ENCODE measurements at places on chromosomes 1 and 21.

DNA sequence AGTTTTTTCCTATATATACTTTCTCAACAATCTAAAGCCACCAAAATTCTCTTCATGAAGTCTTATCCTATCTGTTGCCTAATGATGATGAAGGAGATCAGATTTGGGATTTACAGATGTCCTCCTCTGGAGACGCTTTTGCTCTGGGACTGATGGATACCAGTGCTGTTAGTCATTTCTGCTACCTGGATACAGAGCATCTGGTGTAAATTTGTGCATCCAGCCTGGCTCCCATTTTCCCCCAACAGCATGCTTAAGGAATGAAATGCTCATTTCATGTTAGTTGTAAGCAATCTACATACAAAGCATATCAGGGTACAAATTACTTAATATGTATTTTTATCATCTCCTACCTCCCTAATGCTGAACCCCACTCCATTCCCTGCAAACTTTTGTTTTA, 57.7 kb downstream of the HNRNPR start:
- DNase-seq, result no peak

DNA sequence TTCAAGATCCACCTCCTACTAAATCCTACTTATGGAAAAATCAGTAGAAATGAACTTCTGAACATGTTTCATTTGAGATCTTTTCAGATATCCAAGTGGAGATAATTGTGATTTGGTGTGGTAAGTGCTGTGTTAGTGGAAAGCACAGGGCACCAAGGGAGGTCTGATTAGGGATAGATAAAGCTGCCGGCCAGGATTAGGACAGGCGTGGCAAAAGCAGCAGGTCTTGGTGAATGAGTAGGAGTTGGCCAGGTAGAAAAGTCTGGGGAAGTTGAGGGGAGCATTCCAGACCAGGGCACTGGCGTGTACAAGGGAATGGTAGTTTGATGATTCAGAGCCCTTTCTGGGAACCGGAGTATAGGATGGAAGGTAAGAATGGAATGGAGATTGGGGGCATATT, 47.8 kb downstream of the AZIN2 start:
- DNase-seq, result no peak

GRCh38 chr1:200207711-200208126, 180.2 kb downstream of the NR5A2 start:
- DNase-seq, result no peak

DNA sequence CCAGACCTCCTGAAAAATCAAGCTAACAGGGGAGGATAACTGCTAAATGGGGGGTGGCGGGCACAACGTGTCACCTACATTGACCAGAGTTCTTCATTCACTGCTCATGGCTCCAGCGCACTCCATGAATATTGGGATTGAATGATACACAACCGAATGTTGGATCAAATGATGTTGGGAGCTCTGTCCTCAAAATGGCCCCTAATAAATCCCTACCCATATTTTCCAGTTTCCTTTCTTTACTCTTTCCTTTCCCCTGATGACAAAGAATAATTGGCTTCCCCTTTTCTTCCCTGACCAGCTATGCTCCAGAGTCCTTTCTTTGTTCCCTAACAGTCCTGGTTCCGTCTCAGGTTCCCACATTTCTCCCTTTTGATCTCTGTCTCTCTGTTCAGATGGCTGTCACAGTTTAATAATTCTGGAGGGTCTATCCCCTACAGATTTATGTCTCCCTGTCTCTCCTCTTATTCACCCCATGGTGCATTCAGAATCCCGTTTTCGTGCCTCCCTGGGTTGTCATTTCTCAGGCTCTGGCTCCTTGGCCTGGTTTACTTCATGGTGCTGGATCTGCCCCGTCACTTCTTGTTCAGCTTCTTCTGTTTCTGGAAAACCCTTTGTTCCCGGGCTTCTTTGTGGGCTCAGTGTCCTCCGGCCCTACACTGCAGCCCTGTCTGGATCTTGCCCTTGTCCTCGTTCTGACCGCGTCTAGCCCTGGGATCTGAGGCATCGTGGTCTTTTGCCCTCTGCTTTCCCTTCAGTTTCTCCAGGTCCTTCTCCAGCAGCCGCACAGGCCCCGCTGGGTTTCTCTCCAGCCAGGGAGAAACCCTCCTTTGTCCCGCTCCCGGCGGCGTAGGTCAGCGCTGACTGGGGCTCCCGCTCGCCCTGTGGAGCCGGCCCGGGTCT, 78.3 kb downstream of the NDUFS5 start:
- DNase-seq, result no peak

DNA sequence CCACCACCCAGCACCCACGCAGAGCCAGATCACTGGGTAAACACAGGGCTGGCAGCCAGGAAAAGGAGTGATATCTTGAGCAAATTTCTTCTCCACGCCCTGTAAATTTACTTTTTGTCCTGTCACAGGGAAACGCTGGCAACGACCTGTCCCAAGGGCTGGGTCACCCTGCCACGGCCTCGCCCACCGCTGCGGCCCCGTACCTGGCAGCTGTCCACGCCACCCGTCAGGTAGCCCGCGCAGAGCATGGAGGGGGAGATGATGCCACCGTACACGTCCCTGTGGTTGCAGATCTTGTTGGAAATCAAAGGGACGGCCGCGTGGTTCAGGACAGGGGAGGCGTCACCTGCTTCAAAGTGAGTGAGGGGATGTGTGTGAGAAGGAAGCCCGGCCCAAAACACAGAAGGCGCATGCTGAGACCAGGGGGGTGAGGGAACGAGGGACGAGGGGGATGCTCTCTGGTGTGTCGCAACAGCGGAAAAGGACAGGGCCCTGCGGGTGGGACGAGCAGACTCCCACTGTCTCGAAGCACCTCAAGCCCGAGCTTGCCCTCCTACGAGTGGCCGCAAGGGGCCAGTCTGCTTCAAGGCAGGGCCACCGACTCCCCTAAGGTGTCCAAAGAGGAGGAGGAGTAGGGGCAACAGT, 10.1 kb upstream of the TFF1 start:
- no peak for DNase-seq

GRCh38 chr1:169110236-169110635, 3.7 kb downstream of the ATP1B1 start:
- DNase-seq, result no peak

- no peak for DNase-seq
Observed at GRCh38 chr1:59116920-59117542, 179.9 kb upstream of the FGGY start.

- no peak for DNase-seq
Observed at GRCh38 chr1:245874942-245875580, 632.0 kb downstream of the SMYD3 start.

DNA sequence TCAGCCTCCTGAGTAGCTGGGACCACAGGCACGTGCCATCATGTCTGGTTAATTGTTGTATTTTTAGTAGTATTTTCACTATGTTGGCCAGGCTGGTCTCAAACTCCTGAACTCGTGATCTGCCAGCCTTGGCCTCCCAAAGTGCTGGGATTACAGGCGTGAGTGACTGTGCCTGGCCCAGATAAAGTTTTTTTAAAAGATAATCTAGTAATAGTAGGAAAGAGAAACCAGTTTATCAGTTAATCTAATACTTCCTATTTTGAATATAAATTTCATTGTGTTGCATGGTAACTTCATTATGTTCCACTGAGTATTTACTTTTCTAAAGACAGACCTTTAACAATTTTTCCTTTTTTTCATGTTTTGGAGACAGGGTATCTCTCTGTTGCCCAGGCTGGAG, 10.0 kb downstream of the RABGAP1L start:
- no peak for DNase-seq

GRCh38 chr1:228900886-228901392, 165.7 kb downstream of the RHOU start:
- no peak for DNase-seq

GRCh38 chr21:30426731-30427130, 1.0 kb upstream of the KRTAP13-3 start:
- DNase-seq, result no peak

GRCh38 chr1:177872308-177872900, 97.5 kb downstream of the SEC16B start:
- DNase-seq, result no peak

- DNase-seq, result no peak
Observed at GRCh38 chr1:175078629-175079028, 11.0 kb downstream of the TNN start.

DNA sequence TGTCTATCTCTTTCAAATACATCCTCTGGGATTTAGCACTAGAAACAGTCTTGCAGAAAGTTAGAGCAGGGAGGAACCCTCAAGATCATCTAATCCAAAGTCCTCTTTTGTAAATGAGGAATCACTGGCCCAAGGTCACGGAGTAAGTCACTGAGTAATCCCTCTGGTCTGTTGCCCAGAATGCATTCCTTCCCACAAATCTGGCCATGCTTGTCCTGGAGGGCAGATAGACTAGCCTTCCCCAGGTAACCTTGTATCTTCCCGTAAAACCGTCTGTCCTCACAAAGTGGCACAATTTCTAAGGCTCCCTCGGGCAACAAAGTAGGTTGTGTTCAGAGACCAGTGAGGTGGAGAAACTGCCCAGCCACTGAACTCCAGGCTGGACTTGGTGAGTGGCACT, 46.2 kb downstream of the DDR2 start:
- DNase-seq, result no peak

- DNase-seq, result no peak
Observed at GRCh38 chr1:226210571-226211176, 12.8 kb upstream of the MIXL1 start.

DNA sequence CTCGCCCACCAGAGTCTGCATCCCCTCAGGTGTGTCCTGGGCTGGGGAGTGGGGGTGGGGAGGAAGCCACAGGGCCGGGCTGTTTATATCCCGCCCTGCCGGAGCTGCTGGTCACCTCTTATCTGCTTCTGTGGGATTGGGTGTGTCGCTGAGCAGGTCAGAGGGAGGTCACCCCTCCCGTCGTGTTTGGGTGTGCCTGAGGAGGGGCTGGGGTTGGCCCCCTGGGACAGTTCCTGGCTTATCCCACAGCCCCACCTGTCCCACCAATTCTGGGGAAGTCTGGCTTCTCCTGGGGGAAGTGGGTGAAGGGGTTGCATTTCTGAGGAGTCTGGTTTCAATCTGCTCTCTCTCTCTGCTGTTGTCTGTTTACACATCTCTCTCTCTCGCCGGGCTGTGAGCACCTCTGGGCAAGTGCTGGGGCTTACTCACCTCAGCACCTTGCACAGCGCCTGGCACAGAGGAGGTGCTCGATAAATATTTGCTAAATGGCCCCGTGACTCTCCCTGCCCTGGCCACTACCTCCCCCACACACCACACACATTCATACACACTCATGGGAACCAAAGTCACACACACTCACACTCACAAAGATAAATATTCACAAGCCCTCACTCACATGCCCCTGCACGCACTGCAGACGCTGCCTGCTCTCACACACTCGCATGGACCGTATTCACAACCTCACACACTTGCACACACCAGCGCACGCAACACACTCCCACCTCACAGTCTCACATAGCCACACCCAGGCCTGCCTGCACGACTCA, 8.3 kb downstream of the ELF3 start:
- DNase-seq, result no peak

DNA sequence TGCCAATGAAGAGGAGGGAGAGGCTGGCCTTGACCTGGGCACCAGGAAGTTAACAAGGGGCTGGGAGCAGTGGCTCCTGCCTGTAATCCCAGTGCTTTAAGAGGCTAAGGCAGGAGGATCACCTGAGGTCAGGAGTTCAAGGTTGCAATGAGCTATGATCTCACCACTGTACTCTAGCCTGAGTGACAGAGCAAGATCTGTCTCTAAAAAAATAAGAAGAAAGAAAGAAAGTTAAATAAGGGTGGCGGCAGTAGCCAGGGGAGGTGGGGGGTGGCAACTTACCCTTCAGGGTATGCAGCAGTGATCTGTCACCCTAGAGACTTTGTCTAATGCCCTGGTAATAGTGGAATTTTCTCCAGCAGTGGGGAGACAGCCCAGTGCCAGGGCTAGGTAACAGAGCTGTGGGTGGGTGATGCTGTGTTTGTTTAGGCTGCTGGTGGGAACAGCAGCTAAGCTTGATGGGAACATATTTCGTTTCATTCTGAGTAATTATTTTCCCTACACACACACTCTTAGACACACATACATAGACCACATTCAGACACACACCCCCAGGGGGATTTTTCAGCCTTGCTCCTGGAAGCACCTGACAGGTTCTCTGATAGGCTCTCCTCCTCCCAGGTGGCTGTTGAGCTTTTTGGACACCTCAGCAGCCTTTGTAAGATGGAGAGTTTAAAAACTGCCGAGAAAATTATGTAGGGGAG, 11.3 kb upstream of the SYT6 start:
- no peak for DNase-seq

- no peak for DNase-seq
Observed at GRCh38 chr1:179036844-179037465, 11.3 kb downstream of the FAM20B start.

GRCh38 chr1:246705368-246705767, 18.8 kb upstream of the SCCPDH start:
- DNase-seq, result no peak

GRCh38 chr1:117928881-117929342, 509 bp downstream of the GDAP2 start:
- DNase-seq, result no peak

GRCh38 chr1:58837886-58838285, 54.0 kb upstream of the JUN start:
- DNase-seq, result no peak

All from activated T-helper 1 cell treated with Interleukin-2 at 50 U/mL for 16 hours (primary cell).